Stimulated activated CD4-positive, alpha-beta T cell treated with anti-CD3 and anti-CD28 coated beads, Interleukin-1b, Interleukin-23, amount 100 ng/mL, for 1 hour (primary cell): ENCODE measurements at places on chromosomes 7 and 10.

- no peak for DNase-seq
Observed at GRCh38 chr7:72335561-72336381, 76.4 kb downstream of the CALN1 start.

DNA sequence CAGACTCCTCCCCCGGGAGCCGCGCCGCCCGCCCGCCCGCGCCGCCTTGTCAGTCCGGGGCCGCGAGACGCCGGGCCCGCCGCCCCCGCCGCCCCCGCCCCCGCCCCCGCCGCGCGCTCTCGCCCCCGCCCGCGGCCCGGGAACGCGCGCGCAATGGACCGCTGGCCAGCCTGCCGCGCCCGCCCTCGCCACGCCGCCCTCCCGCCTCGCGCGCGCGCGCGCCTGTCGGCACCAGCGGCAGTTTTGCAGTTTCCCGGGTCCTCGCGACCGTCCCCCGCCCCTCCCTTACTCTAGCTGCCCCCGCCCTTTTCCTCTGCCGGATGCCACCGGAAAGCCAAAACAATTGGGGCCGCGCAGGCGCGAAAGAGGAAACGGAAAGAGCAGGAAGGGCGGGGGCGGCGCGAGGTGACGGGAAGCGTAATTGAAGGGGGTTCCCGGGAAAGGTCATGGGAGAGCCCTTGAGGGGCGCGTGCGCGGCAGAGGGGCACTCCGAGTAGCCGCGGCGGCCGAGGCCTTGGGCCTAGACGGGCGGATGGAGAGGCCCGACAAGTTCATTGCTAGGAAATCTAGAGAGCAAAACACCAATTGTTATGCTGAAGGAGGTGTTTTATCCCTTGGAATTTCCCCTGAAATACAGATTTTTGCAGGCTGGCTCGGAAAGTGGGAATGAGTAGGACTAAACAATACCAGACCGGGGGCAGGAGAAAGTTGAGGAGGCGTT, 400 bp upstream of the KBTBD2 start:
- peak; percentile 92 for DNase-seq

DNA sequence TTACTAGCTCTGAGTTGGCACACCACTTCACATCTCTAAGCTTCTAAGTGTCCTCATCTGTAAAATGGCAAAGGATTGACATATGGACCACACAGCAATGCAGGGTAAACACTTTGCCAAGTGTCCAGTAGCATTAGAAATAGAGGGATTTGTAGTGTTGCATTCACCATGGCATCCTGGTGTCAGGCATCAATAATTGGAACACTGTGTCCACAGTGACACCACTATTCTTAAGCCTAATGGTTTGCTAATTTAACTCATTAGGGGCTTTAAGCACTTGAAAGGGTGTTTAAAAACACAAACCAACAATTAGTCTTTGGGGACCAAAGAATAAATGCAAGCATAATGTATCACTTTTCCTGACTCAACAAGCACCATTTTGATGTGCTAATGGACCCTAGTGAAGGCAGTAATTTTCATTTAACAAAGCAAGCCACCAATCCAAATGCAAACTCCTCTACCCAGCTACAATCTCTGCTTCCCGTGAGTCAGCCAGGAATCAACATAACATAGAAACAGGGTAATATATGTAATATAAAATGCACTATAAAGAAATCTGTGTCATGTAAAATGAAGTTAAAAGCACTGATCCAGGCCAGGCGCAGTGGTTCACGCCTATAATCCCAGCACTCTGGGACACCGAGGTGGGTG, 75.9 kb downstream of the FAM204A start:
- DNase-seq: no peak

- DNase-seq: no peak
Observed at GRCh38 chr7:15889507-15889906, 203.0 kb upstream of the MEOX2 start.

DNA sequence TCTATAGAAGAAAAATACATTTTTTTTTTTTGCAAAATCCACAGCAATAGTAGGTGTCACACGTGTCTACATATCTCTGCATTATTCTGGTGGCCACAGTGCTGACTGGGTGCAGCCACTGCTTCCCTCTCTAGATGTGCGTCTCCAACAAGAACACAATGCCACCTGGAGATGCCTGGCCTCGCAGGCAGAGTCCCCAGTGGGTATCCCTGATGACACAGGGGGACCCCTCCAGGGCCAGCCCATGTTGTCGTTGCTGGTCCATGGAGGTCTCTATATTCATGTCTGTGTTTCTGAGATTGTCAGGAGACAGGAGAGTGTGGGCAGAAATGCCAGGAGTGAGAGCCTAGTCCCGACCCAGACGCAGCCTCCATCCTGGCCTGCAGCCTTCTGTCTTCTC, 345.9 kb upstream of the SHH start:
- no peak for DNase-seq
